SW 1271 (cell line): ENCODE measurements at places on chromosomes 4 and X.

- DNase-seq = no peak
Observed at GRCh38 chr4:102620697-102621497, 119.7 kb downstream of the NFKB1 start.

- no peak for DNase-seq
Observed at GRCh38 chrX:16797358-16797757, 11.1 kb downstream of the TXLNG start.

DNA sequence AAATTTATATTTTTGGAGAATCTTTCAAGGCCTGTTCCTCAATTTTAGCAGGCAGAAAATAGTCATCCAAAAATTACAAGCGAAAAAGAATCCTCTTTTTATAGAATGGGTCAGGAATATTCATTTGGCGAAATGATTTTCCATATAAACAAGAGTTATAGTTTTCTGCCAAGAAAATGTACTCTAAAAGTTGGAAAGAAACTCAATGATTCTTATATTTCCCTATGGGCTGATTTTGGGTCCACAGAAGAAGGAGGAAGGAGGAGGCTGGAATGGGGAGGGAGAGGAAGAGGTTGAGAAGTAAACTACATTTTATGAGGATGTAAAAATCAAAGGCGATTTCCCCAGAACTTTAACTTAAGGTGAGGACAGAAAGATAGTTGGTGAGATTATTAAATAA lies 159.3 kb downstream of the DCAF12L1 start:
- DNase-seq = no peak

- DNase-seq = no peak
Observed at GRCh38 chrX:13215729-13216128, 104.1 kb downstream of the ATXN3L start.

GRCh38 chrX:43629229-43629628 lies 26.9 kb upstream of the MAOA start:
- DNase-seq = no peak
